GM06990 (cell line): ENCODE measurements at places on chromosomes 5 and 9.
A peak's percentile ranks its signal among the peaks of the same experiment; 100 is the strongest.

- peak; percentile 52 for DNase-seq
Observed at GRCh38 chr9:93098236-93098946, 2.4 kb downstream of the CARD19 start.

GRCh38 chr5:144088206-144089064, 82.0 kb downstream of the YIPF5 start:
- no peak for DNase-seq

GRCh38 chr5:105956456-105957196, 1714.1 kb downstream of the EFNA5 start:
- no peak for DNase-seq

DNA sequence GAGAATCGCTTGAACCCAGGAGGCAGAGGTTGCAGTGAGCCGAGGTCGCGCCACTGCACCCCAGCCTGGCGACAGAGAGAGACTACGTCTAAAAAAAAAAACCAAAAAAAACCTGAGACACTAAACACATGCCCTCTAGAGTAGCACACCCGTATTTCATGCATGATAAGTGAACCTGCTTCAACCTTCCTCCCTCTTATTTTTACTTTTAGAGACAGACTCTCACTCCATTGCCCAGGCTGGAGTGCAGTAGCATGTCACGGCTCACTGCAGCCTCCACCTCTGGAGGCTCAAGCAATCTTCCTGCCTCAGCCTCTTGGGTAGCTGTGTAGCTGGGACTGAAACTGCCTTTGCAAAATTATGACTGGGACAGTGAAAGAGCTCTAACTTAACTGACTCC, 17.6 kb upstream of the NANS start:
- peak; percentile 34 for DNase-seq

GRCh38 chr5:122408592-122409224, 96.7 kb downstream of the SNCAIP start:
- no peak for DNase-seq

DNA sequence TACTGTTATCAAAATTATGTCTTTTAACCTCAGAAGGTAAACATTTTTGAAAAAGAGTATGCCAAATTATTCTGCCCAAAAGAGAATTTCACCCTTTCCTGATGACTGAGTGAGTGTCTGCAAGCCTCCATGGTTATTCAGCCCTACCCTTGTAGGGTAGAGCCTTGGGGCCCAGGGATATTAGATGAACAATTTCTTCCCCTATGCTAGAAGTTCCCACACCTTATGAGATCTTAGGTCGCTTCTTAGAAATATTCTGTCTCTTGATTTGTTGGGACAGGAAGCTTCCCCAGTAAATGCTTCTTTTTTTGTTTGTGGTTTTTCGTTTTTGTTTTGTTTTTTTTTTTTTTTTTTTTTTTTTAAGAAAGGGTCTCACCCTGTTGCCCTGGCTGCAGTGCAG, 3.1 kb downstream of the CRB2 start:
- DNase-seq: no peak

GRCh38 chr5:59792983-59793585, 100.4 kb downstream of the PDE4D start:
- no peak for DNase-seq

DNA sequence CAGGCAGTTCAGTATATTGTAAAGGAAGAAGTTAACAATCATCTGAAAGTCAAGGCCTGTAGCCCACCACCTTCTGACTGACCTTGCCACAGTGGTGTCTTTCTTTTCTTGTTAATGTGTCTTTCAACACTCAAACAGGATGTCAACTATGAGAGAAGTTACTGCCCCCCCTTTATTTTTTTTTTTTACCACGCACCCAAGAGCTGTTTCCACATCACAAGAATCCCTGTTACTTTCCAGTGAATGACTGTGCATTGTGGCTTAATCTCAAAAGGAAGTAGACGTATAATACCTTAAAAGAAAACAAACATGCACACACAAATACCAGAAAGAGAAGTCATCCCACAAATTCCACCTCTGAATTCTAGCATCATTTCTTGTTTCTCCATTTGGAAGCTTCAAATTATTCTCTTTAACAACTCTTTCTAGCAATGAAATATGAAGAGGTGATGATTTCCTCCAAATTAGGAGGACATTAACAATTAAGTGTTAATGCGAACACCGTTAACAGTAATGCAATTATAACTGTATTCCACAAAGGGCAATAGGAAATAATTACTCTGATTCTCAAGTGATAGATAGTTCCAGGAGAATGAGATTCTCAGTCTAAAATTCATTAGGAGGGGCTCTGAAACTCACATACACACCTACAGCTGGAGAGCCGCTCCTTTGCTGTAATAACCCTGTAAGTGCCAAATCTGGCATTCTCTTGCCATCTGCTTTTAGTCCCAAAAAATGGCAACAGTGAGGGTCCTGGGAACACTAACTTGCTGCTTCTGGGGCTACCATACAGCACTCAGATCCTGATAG, 201.0 kb downstream of the EFNA5 start:
- no peak for DNase-seq
